RPMI7951 (cell line): ENCODE measurements at places on chromosomes 2 and 18. TPM values are rescaled to one million over a fixed set of nuclear protein-coding genes. Genes with fewer than 3 reads are reported as not detected.

- DNase-seq: no peak
Measured at GRCh38 chr2:129806317-129806716, 173.1 kb upstream of the RAB6C start.

DNA sequence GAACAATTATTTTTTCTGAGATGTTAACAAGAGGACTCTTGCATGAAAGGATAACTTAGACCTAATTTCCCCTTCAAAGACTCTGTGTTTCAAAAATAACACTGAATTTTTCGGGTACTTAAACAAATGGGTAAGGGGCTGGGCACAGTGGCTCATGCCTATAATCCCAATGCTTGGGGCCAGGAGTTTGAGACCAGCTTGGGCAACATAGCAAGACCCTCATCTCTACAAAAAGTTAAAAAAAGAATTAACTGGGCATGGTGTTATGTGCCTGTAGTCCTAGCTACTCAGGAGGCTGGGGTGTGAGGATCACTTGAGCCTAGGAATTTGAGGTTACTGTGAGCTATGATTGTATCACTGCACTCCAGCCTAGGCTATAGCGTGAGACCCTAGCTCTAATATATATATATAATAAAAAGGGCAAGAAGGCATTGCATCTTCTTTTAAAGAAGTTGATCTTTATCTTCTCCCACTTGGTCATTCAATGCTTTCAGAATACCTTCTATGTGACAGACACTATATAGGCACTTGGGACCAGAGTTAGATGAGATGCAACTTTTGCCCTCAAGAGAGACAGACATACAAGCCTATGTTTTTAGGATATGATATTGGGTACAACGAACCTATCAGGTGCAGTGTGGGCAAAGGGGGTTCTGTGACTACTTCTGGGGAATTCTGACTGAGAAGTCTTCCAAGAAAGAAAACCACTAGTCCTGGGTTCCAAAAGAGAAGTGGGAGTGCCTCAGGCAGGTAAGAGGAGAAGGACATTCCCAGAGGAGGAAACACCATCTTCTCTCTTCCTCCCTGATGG lies 120.0 kb downstream of the MYCN start:
- DNase-seq: no peak

DNA sequence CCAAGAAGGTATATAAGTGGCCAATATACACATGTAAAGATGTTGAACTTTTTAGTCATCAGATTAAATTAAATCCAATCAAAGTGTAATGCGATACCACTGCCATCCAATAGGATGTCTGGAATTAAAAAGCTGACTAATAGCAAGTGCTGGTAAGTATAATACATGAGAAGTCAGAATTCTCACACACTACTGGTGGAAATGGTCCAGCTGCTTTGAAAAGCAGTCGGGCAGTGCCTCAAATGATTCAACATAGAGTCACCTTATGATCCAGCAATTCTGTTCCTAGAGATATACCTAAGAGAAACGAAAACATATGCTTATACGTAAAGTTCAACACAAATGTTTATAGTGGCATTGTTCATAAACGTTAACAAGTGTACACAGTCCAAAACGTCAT lies 124.1 kb upstream of the MYT1L start:
- no peak for DNase-seq

DNA sequence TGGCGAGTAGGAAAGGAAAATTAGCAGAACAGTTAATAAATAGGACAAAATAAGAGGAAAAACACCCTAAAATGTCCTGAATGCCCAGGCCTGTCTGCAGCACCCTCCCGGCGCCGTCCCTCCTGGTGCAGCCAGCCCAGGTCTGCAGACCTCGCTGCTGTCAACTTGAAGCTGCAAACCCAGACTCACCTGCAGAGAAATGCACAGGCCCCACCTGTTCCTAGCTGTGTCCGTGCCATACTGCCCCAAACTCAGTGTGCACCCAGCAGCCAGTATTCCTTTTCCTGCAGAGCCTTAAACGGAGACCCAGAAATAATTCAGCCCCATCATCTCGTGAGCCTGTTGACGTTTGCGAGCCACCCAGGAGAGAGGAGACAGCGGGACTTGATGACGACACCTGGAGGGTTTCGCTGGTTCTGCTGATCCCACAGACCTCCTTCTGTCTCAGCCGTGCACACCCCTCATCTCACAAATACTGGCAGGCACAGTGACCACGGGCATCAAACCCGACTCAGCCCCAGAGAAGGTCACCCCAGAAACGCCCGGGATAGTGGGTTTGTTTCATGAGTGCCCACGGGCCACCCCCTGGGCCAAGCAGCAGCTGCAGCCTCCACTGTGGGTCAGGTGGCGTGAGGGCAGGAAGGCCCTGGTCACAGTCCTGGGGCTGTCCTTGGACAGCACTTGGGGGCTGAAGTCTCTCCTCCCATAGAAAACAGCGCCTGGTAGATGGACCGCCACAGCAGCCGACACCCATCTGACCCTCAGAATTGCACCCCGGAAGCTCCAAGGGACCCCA lies 239.5 kb upstream of the SALL3 start:
- no peak for DNase-seq

GRCh38 chr18:68177807-68178702 lies 536.9 kb downstream of the TMX3 start:
- peak; percentile 85 for DNase-seq

DNA sequence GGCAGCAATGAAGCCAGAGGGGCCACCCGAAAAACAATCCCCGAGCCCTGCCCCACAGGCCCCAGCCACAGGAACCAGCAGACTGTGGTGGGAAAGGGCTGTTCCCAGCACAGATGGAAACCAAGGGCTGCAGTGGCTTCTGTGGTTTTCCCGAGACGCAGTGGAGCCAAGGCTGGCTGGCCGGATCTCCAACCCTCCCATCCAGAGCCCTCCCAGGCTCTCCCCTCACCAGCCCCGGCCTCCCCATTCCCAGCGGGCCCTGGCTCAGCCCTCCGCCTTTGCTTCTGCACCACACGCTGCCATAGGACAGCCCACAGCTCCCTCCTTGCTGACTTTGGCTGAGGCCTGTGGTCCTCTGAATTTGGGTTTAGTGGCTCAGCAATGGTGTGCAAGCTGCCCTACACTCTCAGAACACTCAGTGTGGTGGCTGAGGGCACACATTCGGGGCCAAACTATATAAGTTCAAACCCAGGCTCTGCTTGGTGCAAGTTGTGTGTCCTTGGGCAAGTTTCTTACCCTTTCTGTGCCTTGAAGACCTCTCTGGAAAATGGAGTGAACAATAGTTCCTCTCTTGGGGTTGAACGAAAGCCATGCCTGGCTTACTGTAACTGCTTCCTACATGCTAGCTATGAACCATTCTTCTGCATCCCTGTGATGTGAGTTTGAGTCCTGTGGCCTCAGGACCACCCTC lies 200.1 kb downstream of the SMAD7 start:
- peak; percentile 91 for DNase-seq

DNA sequence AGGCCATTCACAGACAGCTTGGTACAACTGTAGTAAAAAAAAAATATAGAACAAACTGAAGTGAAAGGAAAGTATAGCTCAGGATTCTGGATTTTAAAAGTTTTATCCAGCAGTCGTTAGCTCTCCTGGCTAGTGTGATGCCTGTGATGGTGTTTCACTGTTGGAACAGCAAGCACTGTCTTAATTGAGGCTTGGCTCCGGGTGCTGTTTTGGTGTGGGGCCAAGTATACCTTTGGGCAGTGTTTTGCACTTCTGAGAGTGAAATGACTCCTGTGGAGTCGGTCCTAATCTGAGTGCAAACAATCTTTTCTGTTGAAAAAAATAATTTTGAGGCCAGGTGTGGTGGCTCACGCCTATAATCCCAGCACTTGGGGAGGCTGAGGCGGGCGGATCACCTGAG lies 28.7 kb upstream of the RAB1A start:
- no peak for DNase-seq

- peak; percentile 77 for DNase-seq
Measured at GRCh38 chr18:8899000-8899399, 193.6 kb downstream of the MTCL1 start.

DNA sequence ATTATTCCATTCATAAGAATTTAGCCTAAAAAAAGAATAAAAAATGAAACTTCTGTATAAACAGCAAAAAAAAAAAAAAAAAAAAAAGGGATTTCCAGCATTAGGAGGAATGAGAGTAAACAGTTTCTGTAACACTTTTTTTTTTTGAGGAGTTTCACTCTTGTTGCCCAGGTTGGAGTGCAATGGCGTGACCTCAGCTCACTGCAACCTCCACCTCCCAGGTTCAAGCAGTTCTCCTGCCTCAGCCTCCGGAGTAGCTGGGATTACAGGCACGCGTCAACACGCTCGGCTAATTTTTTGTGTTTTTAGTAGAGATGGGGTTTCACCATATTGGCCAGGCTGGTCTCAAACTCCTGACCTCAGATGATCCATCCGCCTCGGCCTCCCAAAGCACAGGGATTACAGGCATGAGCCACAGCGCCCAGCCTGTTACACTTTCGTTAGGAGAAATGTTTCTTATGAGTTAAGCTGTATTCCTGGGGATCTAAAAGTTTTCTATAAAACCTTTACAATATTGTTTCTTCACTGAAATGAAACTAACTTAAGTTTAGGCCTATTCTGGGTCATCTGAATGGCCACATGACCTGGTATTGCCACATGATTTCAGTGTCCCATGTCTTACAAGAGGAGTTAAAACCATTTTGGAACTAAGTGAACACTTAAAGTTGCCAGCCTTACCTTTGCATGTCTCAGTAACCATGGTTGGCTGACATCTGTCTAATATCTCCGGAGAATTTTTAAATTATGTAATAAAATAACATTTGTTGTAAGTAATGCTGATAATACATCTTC lies 17.5 kb downstream of the SMAD2 start:
- no peak for DNase-seq

- DNase-seq: no peak
Measured at GRCh38 chr2:217954971-217955740, 47.6 kb downstream of the TNS1 start.

GRCh38 chr2:66442516-66443185 lies 7.7 kb downstream of the MEIS1 start:
- no peak for DNase-seq

DNA sequence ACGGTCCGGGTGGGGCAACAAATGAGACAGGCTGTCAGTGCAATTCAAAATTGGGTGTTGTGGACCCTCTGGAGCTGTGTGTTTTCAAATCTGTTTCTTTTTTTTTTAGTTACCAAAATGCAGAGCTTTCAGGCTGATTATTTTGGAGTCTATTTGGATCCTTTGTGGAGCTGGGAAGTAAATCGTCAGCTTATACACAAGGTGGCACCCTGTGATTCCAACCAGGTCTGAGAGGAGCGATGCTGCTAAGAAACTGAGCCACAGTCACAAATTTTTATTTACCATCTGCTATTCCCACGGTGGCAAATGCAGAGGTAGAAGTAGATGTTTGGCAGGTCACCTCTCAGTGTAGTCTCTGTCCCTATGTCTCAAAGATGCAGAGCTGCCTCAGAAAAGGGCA lies 3.8 kb upstream of the EPC2 start:
- DNase-seq: peak; percentile 16

DNA sequence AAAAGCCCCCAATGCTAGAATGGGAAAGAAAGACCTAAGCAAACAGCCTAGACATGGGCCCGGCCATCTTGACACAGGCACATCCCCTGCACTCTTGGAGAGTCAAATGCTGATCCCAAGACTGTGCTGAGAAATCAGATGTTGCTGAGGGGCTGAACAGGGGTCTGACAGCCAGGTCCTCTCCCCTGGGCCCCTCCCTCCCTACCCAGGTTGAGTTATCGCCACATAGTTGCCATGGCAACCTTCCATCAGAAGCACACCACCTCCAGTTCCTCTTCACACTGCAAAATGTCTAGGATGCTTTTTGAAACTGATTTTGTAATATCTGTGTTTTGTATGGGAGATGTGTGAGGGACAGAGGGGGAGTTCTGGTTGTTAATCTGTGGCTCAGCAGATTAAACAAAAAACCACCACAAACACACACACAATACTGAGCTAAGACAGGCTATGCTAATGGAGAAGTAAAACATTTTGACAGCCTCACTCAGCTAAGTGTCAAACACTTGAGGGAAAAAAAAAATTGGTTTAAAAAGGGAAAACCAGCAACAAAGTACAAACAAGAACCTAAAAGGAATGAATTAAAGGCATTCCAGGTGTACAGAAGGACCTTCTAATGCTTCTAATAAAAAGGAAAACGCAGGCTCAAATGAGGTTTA lies 88.2 kb downstream of the TMEM163 start:
- DNase-seq: no peak

DNA sequence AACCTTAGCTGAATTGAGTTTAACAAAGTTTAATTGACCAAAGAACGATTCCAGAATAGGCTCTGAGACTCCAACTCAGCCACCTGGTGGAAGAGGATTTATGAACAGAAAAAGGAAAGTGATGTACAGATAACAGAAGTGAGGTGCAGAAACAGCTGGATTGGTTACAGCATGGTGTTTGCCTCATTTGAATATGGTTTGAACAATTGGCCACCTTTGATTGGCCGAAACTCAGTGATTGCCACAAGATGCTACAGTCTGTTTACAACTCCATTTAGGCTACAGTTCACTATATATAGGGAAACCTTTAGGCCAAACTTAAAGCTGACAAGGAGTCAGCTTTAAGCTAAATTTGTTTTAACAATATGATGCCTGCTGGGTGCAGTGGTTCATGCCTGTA lies 28.1 kb upstream of the SLC35G4 start:
- no peak for DNase-seq

DNA sequence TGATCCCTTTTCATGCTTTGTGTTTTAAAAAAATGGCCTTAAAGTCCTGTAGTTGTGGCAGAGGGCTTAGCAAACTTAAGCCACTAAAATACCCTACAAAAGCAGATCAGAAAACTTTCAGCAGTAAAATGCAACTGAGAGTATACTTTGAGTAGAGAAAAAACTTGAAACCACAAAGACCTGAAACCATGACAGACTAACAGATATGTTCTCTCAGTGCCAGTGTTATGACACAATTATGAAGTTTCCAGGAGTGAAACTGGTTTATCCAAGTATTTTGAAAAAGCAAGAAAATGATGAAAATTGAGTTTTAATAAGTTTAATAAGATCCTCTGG lies 74.5 kb downstream of the SPRED2 start:
- no peak for DNase-seq

- DNase-seq: peak; percentile 77
Measured at GRCh38 chr2:102439065-102439695, 16.2 kb downstream of the IL18RAP start.

GRCh38 chr2:190697421-190697820 lies 48.5 kb downstream of the NAB1 start:
- DNase-seq: no peak

DNA sequence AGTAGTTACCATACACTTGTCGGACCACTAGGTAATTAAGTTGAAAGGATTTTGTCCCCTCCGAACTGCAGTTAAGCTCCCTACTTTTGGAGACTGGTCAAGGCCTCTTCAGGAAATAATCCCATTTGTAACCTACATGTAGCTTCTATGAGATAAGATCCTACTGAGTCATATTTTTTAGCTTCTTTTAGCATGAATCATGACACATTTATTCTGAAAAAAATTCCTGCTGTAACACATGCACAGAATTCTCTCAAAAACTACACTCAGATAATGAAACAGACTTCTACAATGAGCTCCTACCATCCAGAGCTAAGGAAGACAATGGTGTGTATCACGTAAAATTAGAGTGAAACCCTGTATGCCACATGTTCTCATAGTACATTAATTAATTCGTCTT lies 100.7 kb upstream of the CCDC195 start:
- peak; percentile 88 for DNase-seq

Gene LIMS4
- total RNA-seq: 0.12 and 0.29 TPM in 2 replicates

Gene DNAH7
- total RNA-seq: 0.78 and 1.3 TPM in 2 replicates

Gene PFN4
- 2.4 and 3.4 TPM in 2 replicates for total RNA-seq

Gene CD8B2
- total RNA-seq: not detected in 2 replicates

Gene RAPH1
- 9.3 and 9.4 TPM in 2 replicates for total RNA-seq

Gene SERPINB12
- total RNA-seq: not detected in 2 replicates

Gene SAG
- total RNA-seq: 0.12 TPM in 1 of 2 replicates, not detected in the other

Gene ZEB2
- total RNA-seq: 24.0 and 32.3 TPM in 2 replicates

Gene DCDC2C
- total RNA-seq: not detected in 2 replicates

Gene PIEZO2
- 10.7 and 10.8 TPM in 2 replicates for total RNA-seq
